ENCODE measurements at places on chromosomes 12 and 14. TPM values are rescaled to one million over a fixed set of nuclear protein-coding genes. Genes with fewer than 3 reads are reported as not detected.

The CCDC184 gene
- 0.43 TPM for total RNA-seq

The RHEBL1 gene
- total RNA-seq: not detected

The RNASE7 gene
- not detected for total RNA-seq

The CLMN gene
- 1.9 TPM for total RNA-seq

The RAP1B gene
- 180 TPM for total RNA-seq

The RALGAPA1 gene
- total RNA-seq: 30.9 TPM

The BIN2 gene
- total RNA-seq: not detected

The PRB2 gene
- not detected for total RNA-seq
